ENCODE measurements at places on chromosomes 2 and 18.

GRCh38 chr18:23822590-23823385, 133.5 kb downstream of the LAMA3 start:
- no peak for DNase-seq

DNA sequence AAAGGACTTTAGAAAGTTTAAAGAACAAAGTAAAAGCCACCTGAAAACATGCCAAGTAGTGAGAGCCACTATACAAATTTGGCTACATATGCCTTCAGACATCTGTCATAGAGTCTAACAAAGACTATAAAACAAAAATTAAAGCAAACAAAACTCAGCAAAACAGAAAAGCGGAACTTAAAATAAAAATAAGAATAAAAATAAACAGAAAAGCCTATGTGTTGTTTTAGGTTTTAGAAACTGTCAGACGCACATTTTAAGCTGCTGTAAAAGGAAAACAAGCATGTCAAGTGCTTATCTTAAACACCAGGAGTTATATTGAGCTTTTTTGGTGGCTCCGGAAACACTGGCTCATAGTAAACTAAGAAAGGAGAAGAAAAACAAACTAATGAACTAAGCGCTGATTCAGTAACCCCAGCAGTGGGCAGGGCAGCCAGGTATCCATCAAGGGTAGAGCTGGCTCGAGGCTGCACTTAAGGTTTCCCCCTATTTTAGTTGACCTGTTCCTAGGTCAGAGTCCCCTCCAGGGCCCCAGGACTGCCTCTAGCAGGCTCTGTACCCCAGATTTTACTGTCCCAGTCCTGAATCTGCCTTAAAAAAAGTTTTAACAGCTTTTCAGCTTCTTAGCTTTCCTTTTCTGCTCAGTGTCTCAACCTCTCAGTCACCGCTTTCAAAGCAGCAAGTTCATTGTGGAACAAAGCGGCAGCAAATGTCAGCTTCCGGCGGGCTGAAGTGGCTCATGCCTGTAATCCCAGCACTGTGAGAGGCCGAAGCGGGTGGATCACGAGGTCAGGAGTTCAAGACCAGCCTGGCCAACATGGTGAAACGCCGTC, 15.4 kb upstream of the RMC1 start:
- no peak for DNase-seq

- DNase-seq, result no peak
These were observed 1.8 kb downstream of the KIF5C start for GRCh38 chr2:148876595-148877402.

- no peak for DNase-seq
These were observed 23.2 kb downstream of the ASB1 start for GRCh38 chr2:238449909-238450417.

- DNase-seq, result no peak
These were observed 355.2 kb downstream of the CNTNAP5 start for GRCh38 chr2:124380221-124380749.

DNA sequence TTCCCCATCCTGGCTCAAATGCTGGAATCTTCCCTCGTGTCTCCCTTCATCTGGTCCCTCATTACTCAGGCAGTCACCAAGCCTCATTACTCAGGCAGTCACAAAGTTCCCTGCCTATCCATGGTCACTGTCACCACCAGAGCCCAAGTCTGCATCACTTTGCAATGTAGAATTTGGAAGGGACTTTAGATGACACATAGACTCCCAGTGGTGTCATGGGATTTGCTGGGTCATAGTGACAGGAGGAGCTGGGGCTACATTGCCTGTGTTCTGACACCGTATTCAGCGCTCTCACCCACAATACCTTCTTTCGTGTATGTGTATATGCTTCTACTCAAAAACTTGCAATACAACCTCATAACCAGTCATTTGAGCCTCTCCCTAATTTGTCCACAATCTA, 2.1 kb upstream of the EMILIN1 start:
- no peak for DNase-seq

- DNase-seq, result no peak
These were observed 184.6 kb downstream of the ZFP36L2 start for GRCh38 chr2:43041661-43042360.

GRCh38 chr2:173667415-173667814, 297.8 kb downstream of the SP3 start:
- no peak for DNase-seq

GRCh38 chr2:142682528-142682927, 194.9 kb upstream of the KYNU start:
- DNase-seq, result no peak

- DNase-seq, result no peak
These were observed 70.7 kb downstream of the HDAC4 start for GRCh38 chr2:239329972-239330572.

DNA sequence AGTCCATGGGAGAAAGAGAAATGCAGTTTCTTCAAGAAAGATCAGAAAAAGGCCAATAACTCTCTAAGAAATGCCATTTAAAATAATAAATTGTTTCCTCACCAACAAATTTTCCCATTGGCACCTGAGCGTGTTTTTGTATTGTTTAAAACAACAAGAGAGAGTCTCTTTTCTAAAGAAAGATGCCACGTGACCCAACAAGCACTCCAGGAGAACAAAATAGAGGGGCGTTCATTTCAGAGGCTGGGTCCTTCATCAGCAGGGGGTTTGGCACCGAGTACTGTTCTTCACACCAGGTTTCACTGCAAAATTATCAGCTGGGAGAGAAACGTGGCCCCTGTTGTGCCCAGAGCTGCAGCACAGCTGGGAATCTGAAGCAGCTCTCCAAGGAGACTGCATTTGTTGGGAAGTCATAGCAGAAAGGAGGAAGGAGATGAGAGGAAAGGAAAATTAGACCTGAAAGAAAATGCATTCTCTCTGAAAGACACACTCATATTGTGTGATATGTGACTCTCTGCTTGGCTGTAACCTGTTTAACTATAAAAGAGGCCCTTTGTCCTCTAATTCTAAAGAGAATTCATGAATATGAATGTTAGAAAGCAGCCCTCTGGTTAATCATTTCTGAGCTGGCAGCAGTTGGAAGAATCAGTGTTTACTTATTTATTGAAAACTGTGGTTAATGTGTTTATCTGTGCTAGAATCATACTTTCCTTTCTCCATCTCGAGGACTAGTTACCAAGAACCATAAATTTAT, 205.3 kb upstream of the CDH20 start:
- no peak for DNase-seq

All from stimulated activated CD8-positive, alpha-beta memory T cell treated with anti-CD3 and anti-CD28 coated beads, Interleukin-7, amount 100 ng/mL, for 24 hours (primary cell).